ENCODE measurements at places on chromosomes 5 and 9. TPM values are rescaled to one million over a fixed set of nuclear protein-coding genes. Genes with fewer than 3 reads are reported as not detected.

SLC46A2 gene
- not detected for total RNA-seq

MYMK gene
- total RNA-seq: not detected

PPP1R26 gene
- 35.5 TPM for total RNA-seq

LARP1 gene
- 30.6 TPM for total RNA-seq

CLK4 gene
- 35.1 TPM for total RNA-seq

All from frontal cortex (tissue), 4 donors.